ENCODE measurements at places on chromosomes 6 and 20.

DNA sequence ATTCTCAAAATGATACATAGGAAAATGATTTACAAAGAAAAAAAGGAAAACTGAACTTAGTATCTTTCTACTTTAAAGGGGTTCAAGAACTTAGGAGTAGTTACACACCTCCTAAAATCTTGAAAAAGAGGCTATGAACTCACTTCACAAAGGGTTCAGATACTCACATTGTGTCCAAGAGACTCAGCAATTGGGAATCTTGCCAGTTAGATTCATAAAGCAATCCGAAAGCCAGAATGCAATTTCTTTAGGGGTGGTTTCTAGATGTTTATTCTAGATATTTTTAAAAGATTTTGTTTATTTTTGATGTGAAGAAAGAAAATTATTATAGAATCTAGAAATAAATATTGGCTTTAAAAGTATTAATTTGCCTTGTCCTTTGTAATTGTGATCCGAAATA lies 1.7 kb upstream of the MYB start:
- peak; percentile 5 for DNase-seq

- peak; percentile 34 for DNase-seq
Measured at GRCh38 chr6:90025523-90026061, 131.3 kb downstream of the GJA10 start.

GRCh38 chr6:99885051-99885450 lies 109.0 kb downstream of the MCHR2 start:
- peak; percentile 73 for DNase-seq

GRCh38 chr6:12150812-12151432 lies 138.8 kb downstream of the HIVEP1 start:
- peak; percentile 73 for DNase-seq

- DNase-seq = no peak
Measured at GRCh38 chr6:4574007-4574406, 202.2 kb upstream of the CDYL start.

- DNase-seq = no peak
Measured at GRCh38 chr6:31689249-31690110, 8.6 kb upstream of the LY6G5C start.

DNA sequence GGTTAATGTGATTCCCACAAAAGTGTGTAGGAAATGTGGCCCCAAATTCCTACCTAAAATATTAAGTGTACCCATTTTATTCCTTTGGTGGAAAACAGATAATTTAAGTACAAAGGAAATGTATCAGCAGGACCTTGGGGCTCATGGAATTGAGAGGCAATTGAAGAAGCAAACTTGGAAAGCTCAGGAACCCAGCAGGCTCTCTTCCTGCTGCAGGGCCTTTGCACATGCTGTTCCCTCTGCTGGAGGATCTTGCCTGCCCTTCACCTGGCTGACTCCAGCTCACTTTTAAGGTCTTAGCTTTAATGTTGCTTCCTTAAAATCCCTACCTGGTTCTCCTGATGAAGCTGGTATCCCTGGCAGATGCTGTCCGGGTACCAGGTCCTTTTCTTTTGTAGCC lies 9.8 kb upstream of the BLCAP start:
- no peak for DNase-seq

DNA sequence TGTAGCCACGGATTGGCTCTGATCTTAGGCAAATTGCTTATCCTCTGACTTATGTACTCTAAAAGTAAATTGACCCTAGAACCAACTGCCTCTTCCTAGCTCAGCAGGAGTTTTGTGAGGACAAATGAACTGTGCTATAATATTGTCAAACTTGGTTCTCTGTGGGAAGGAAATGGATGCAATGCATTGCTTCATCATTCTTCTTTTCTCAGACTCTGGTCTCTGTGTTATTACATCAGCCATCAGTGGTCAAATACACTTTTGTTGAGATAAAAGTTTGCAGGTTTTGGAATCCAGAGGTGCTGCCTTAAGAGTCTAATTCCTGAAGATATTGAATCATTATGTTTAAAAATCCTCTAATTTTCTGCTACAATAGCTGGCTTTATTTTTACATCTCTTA lies 64.9 kb downstream of the SLC24A3 start:
- no peak for DNase-seq

DNA sequence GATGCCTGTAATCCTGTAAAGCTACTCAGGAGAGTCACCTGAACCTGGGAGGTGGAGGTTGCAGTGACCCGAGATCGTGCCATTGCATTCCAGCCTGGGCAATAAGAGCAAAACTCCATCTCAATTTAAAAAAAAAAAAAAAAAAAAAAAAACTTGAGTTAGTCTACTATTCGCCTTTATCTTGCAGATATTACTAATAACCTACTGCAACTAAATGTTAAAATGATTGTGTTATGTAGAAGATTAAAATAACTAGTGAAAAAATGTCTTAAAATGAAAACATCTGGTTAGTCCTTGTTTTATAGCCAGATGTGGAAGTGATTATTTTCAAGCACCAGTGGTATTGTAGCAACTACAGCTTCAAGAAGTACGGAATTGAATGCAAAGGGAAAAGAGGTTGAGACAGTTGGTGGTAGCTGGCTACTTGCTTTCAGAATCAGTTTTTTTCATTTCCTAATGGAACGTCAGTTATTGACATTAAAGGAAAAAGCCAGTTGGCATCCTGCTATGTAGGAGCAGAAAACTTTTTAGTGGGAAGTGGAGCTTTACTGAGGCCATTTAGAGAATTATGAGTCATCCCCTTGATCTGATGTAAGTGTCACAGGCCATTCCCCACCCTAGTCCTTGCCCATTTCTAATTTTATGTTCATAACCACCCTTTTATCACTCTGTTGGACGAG lies 43.8 kb upstream of the DYNLRB1 start:
- DNase-seq = peak; percentile 20

DNA sequence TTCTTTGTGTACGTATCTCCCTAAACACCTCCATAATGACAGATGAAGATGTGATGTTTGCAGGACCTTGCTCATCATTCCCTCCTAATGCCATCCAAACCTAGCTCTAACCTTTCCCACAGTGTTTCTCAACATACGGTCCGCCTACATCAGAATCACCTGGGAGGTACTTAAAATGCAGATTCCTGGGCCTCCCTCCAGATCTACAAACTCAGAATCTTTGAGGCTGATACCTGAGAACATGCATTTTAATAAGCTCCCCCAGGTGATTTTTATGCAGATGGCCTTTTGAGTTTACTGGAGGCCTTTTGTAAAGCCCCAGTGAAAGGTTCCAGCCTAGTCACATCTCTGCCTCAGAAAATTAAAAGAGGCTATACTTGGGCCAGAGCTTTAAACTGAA lies 40.5 kb downstream of the METTL24 start:
- peak; percentile 5 for DNase-seq
